ENCODE measurements at places on chromosomes 1 and 21.
A peak's percentile ranks its signal among the peaks of the same experiment; 100 is the strongest.

GRCh38 chr1:45493116-45493697 lies 2.2 kb upstream of the TESK2 start:
- peak; percentile 84 for DNase-seq

- no peak for DNase-seq
These were observed 365.3 kb upstream of the PROX1 start for GRCh38 chr1:213622365-213623063.

- DNase-seq, result peak; percentile 19
These were observed 72.0 kb downstream of the ST6GALNAC5 start for GRCh38 chr1:76939050-76939816.

DNA sequence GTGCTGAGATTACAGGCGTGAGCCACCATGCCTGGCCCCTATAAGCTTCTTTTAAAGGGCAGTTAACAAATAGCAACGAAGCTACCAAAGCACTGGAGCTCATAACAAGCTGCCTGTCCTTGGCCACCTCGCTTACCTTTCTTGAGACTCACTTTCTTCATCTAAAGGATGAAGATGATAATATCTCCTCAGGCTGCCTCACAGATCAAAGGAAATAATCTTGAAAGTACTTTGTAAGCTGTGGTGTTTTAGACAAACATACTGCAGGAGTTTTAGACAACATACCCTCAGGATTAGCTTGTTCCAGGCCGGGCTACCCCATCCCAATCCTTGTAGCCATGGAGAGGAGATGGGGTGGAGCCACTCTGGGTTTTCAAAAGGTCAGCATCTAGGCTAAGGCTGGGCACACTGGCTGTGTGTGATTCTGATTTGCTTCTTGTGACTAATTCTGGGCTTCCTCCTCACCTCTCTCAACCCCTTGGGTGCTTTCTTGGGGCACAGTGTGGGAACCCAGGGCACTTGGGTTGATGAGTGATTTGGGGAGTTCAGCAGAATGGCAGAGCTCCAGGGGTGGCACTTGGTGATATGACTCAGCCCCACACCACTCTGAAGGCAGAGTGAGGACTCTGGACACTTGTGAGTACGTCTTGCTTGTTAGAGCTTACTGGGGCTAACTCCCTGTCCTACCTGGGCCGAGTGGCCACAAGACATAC lies 5.2 kb downstream of the GPR25 start:
- no peak for DNase-seq

DNA sequence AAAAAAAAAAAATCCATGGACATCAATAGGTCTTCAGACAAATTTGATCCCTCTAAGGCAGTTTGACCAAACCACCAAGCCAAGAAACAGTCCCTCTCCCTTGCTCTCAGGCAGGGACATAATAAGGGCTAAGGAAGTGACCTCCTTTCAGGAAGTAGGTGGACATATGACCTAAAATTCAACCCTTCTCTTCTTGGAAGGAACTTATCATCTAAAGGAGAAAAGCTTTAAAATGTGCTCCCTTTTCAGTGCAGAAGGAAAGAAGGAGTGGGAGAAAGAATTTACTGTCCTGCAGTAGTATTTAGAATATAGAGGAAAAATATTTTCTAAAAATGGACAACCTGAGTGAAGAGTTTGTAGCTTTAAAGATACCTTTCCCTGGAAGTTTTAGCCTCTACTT lies 118.1 kb downstream of the DTL start:
- no peak for DNase-seq

DNA sequence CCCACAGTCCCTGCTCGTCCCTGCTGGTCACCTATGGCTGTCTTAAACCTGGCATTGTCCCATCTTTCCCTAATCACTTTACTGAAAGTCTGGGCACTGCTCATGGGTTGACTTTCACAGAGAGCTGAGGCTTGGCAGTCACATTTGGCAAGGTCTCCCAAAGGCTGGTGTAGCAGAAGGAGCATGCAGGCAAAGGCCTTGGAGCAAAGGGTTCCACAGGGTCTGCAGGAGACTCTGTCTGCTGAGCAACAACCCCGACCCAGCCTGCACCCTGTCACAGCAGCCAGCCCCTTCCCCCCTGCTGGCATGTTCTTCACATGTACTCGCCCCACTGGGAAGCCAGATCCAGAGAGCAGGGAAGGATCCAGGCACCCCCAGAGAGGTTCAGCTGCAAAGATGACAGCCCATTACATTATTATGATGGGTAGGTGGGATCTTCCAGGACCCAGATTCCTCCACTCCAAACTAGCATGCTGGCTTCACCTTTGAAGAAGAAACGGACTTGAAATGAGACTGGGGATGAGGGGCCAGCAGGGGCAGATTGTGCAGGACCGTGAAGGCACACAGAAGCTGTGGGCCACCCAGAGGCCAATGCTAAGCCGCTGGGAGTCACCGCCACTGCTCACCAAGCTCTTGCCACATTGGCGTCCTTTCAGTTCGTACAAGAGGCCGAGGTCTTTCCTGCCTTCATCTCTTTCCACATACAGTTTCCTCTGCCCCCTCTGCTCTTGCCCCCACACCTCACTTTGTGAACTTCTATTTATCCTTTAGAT lies 14.2 kb upstream of the TMEM125 start:
- DNase-seq, result no peak

- DNase-seq, result peak; percentile 50
These were observed 171.9 kb upstream of the NR5A2 start for GRCh38 chr1:199855580-199855979.

DNA sequence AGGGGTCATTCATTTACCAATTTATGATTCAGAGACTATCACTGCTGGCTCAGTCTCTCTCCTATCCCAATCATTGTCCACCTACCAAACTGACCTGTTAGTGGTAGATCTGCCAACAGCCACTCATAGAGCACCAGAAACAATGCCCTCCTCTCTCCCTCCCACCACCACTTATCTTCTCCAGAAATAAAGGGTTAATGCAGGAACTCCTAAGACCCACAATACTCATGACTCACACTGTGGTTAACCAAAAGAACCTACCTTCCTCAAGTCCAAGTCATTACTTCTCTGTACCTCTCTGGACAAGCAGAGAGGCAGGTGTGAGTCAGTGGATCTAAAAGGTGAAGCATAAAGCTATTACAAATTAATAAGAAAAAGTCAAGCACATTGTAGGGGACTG lies 40.9 kb upstream of the CAMK1G start:
- no peak for DNase-seq

DNA sequence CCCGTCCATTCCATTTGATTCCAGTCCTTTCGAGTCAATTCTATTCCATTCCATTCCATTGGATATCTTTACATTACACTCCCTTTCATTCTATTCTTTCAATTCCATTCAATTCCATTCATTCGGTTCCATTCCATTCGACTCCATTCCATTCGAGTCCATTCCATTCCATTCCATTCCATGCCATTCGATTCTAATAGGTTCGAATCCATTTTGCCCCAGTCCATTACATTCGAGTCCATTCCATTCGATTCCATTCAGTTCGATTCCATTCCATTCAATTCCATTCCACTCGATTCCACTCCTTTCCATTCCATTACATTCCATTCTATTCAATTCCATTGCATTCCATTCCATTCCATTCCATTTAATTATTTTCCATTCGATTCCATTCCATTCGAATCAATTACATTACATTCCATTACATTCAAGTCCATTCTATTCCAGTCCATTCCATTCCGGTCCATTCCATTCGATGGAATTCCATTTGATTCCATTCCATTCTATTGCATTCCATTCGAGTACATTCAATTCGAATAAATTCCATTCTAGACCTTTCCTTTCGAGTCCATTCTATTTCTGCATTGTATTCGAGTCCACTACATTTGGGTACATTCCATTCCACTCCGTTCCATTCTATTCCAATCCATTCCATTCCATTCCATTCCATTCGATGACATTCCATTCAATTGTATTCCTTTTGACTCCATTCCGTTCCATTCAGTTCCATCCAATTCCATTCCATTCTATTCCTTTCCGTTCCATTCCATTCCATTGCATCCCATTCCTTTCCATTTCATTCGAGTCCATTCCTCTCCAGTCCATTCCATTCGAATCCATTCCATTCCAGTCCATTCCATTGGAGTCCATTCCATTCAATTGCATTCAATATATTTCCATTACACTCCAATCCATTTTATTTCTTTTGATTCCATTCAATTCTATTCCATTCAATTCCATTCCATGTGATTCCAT lies 2604.8 kb upstream of the TPTE start:
- DNase-seq, result no peak

DNA sequence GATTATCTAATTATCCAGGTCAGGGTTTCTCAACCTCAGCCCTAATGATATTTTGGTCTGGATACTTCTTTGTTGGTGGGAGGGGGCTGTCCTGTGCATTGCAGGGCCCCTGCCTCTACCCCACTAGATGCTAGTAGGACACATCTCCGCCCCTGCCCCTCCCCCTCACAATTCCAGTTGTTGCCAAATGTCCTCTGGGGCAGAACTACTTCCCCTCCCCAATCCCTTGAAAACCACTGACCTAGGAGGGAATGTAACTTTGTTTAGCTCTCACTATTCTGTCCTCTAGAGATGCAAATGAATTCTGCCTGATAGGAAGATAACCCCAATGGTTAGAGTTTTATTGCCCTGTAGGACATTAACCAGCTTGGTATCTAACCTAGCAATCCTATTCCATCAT lies 8.1 kb downstream of the CACNA1S start:
- DNase-seq, result no peak

DNA sequence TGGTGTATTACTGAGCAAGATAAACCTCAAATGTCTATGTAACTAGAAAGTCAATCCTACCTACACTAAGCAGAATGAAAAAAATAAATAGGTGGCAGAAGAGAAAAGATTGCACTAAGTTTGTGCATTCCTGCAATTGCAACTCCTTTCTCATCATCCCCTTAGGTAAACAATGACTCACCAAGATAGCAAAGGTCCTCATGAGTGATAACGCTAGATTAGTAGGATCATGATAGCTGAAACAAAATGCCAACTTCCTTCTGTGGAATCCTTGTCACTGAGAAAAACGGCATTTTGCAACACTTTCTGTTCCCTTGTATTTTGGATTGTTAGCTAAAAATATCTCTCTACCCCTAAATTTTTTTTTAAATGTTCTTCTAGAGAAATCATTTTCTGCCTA lies 20.0 kb upstream of the FCER1A start:
- DNase-seq, result no peak

GRCh38 chr1:232594768-232595698 lies 34.9 kb downstream of the SIPA1L2 start:
- no peak for DNase-seq

DNA sequence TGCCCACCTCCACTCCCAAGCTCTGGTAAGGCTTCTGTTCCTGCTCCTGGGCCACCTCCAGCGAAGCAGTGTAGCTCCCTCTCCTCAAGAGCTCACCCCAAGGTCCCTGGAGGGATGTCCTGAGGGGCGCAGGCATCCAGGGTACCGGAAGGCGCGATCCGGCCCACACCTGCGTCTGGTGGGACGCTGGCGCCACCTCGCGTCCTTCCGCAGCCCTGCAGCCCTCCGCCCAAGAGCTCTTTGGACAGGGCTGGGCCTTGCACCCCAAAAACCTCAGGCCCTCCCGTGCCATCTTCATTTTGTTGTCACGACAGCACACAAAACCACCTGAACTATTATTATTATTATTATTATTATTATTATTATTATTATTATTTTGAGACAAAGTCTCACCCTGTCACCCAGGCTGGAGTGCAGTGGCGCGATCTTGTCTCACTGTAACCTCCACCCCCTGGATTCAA lies 49.2 kb upstream of the PAX7 start:
- DNase-seq, result peak; percentile 24

GRCh38 chr1:181659321-181659957 lies 176.1 kb downstream of the CACNA1E start:
- DNase-seq, result no peak

DNA sequence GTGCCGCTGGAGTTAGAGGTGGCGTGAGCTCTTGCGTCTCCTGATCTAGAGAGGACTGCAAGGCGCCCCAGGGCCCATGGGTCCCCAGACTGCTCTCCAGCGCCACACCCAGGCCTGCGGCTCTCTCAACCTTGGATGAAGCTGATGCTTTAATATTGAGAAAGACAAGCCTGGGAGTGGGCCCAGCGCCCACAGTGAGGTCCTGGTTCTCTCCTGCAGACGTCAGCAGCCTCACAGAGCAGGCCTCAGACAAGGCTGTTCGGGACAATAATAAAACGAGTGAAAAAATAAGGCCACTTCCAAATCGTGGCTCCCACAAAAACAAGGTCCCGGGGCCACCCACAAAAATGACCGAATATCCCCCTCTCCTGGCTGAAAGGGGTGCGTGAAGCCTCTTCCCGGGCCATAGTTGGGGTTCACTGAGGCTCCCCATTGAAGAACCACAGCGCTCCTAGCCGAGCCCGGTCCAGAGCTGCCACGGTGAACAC lies 6.0 kb upstream of the DNMT3L start:
- DNase-seq, result no peak

- no peak for DNase-seq
These were observed 158.5 kb downstream of the TSEN15 start for GRCh38 chr1:184210031-184210430.

- peak; percentile 95 for DNase-seq
These were observed at the start of gene HSD11B1 for GRCh38 chr1:209704584-209704983. HSD11B1 (plus strand) TSS chr1:209704846; CDS start chr1:209704943, 97 bp downstream.

DNA sequence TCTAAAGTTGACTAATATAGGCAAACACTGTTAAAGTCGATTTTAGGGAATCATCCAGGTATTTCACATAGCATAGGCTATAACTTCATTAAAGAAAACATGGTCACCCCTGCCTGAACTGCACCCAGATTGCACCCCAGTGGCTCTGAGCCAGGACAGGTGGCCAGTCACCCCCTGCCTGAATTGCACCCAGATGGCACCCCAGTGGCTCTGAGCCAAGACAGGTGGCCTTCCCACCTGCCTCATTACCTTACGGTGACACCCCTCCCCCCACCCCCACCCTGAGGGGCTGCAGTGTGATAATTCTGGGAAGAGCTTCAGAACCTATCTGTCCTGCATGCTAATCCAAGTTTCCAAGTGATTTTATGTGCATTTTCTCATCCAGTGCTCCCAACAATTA lies 78.9 kb downstream of the DSCAM start:
- no peak for DNase-seq

DNA sequence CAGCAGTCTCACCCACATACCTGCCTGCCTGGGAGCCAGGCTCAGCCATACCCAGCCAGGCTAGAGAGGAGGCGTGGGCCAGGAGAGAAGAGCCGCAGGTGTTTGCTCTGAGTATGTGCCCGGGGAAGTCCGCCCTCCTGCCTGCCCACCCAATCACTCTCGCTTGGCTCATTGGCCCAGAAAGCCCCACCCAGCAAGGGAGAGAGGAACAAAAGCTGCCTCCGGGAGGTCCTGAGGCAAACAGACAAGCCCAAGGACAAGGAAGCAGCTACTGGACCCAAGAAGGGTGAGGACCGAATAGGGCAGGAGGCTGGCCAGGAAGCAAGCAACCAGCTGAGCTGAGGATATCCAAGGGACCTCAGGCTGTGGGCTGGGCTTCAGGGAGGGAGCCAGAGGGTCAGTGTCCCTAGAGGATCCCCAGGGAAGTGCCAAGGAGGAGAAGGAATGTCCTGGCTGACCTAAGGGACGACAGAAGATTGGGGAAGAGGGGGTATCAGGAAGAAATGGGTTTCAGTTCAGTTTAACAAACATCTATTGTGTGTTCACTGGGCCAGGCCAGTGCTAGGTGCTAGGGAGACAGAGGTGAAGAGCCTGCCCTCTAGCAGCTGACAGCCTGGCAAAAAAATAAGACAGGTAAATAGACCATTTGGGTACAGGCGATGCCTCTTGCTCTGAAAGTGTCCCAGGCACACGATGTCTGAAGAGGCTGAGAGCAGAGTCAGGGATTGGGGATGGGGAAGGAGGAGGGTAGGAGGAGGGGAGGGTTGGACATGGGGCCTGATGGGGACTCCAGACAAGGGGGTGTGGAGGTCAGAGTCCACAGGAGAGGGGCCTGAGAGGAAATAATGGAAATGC lies at the start of gene GJB4:
Gene GJB4, plus strand, starts transcription at position 238 of the 855 bp plus-strand sequence. CDS start 1,515 bp downstream, outside the sequence.
- no peak for DNase-seq

GRCh38 chr1:204812842-204813241 lies 57.8 kb upstream of the NFASC start:
- no peak for DNase-seq

- peak; percentile 32 for DNase-seq
These were observed 60.2 kb downstream of the FASLG start for GRCh38 chr1:172719066-172719627.
